ENCODE measurements at places on chromosomes 13 and 19.

- DNase-seq = no peak
Observed at GRCh38 chr13:71214821-71215220, 652.2 kb downstream of the DACH1 start.

DNA sequence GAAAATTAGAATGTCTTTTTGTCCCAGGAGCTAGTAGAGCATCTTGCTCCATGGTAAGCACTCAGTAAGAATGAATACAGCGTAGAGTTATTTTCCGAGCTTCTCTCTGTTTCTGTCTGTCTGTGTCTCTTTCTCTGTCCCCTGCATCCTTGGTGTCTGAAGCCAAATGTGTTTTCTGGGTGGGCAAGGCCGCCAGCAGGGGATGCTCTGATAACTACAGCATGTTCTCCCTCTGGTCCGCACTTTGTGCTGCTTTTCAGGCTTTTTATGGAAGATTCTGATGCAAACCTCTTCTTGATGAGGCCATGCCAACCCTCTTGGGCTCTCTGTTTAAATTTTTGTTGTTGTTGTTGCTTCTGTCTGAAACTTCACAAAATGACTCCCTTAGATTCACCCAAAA is 142.8 kb upstream of the UBL3 start:
- no peak for DNase-seq

DNA sequence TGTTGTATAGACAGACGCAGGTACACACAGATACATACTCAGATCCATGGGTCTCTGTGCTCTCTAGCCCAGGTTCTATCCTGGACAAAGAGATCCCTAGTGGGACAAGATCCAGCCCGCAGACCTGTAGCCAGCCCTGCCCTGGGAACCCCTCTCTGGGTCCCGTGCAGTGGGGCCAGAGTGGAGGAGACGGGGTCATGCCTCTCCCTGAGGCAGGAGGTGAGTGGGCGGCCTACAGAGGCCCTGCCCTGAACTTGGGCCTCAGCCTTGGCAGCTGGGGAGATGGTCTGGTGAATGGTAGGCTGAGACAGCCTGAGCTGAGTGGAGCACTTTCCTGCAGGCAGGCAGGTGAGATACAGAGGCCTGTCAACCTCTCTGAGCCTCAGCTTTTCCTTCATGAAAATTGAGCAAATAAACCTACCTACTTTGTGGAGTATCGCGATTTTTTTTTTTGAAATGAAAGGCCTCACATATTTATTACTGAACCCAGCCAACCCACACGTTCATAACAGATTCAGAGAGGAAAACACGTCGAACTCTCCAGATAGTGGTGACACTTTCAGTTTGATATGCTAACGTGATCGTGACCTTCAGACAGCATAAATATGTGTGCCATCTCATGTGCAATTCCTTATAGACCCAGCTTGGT is 3.4 kb upstream of the JUND start:
- DNase-seq = no peak

DNA sequence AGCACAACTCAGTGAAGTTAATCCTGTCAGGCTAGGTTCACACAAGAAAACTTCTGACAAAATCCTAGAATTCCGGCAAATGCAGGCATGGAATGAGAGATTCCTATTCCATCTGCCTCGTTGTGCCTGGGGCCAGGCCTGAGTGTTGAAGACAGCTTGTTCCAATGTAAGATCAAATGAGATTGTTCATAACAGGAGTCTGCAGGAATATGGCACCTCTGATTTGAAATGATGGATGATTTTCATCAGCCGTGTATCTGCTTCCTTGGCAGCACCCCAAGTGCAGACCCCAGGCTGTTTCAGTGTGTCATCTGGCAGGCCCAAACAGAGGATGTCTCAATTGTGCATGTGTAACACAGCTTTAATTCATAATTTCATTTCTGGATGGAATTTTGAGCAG is 35.3 kb upstream of the SACS start:
- DNase-seq = no peak

- DNase-seq = no peak
Observed at GRCh38 chr13:107941345-107942029, 273.8 kb downstream of the LIG4 start.

- DNase-seq = no peak
Observed at GRCh38 chr13:94967183-94968039, 255.1 kb upstream of the SOX21 start.

- DNase-seq = no peak
Observed at GRCh38 chr13:79988573-79988972, 352.4 kb downstream of the SPRY2 start.

GRCh38 chr13:31775686-31776085 is 36.4 kb downstream of the RXFP2 start:
- no peak for DNase-seq

GRCh38 chr19:4233282-4233853 is 4.0 kb downstream of the EBI3 start:
- no peak for DNase-seq

- no peak for DNase-seq
Observed at GRCh38 chr19:44072543-44073401, 813 bp downstream of the ZNF284 start.

DNA sequence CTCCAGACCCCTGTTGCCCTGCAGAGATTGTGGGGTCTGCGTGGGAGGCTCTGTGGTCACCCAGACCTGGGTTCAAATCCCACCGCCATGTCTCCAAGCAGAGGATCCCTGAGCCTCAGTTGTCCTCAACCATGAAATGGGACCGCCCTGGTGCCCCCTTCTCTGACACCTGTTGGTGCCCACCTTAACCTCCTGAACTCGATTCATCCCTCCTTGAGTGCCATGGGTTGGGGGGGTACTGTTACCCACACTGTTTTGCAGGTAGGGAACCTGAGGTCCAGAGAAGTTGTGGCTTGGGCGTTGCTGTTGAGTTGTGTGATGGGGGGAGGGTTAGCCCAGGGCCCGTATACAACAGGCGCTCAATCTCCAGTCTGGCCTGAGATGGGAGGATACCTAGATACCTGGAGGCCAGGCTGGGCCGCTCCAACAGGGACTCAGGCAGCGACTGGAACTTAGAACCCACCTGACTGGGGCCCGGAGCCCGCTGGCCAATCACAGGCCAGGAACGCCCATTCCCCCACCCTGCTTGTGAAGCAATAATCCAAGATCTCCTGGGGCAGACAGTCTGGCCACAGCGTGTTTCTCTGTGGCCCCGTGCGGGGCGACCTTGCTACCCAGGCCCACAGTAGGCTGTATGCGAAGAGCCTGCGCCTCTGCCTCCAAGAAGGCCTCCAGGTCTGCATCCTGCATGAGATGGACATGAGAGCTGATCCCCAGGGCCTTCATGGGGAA is 2.8 kb downstream of the ARID3A start:
- DNase-seq = no peak

All from urinary bladder (tissue), 4 donors.